Activated CD8-positive, alpha-beta memory T cell treated with anti-CD3 and anti-CD28 coated beads, Interleukin-2, amount 50 U/mL, for 48 hours (primary cell): ENCODE measurements at places on chromosomes 1 and 21.

DNA sequence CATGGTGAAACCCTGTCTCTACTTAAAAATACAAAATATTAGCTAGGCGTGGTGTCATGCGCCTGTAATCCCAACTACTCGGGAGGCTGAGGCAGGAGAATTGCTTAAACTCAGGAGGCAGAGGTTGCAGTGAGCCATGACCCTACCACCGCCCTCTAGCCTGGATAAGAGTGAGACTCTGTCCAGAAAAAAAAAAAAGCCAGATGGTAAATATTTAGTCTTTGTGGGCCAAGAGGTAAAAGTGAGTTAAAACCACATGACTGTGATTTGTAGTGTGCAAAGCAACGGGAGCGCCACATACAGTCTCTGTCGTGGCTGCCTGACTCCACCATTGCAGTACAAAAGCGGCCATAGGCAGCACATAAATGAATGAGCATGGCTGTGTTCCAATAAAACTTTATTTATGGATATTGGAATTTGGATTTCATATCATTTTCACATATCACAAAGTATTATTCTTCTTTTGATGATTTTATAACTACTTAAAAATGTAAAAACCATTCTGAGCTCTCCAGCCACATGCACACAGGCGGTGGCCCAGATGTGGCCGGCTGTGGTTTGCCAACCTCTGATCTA lies 51.8 kb upstream of the CASZ1 start:
- no peak for DNase-seq

DNA sequence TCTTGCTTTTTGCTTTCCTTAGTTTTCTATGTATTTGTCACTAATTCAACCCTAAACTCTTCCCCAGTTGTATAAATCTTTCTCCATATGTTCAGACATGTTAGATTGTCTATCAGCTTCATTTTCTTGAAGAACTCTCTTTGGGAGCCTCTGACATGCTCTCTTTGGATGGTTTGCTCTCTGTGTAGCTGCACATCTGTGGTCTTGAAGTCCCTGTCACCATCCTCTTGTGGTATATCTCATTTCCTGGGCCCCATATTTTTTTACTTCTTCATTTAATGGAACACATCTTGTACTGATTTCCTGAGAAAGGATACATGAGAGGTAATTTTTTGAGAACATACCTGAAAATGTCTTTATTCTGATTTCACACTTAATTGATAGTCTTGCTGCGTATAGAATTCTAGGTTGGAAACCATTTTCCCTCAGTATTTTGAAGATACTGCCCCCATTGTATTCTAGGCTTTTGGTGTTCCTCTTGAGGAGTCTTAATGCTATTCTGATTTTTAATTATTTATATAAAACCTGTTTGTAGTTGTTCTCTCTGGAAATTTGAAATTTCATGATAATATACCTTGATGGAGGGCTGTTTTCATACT lies 72.6 kb downstream of the ST3GAL3 start:
- DNase-seq: no peak

- DNase-seq: no peak
These were observed 7.1 kb upstream of the MATN1 start for GRCh38 chr1:30730346-30731108.

- no peak for DNase-seq
These were observed 535.4 kb downstream of the KIF26B start for GRCh38 chr1:245690156-245690690.

DNA sequence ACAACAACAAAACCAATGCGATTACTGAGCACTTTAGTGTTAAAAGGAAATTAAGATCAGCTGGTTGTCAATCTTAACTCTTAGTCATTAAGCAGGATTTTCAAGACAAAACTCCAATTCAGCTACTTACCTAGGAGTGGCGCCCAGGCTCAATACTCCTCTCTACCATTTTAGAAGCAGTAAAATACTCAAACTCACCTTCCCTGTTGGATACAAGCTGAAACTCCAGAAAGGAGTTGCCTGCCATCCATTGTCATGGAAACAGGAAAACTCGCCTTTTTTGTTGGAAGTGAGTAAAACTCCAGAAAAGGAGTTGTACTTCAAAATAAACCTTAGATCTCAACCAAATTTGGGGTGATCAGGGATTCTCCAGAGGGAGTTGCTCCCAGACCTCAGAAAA lies 127.0 kb upstream of the F3 start:
- no peak for DNase-seq

DNA sequence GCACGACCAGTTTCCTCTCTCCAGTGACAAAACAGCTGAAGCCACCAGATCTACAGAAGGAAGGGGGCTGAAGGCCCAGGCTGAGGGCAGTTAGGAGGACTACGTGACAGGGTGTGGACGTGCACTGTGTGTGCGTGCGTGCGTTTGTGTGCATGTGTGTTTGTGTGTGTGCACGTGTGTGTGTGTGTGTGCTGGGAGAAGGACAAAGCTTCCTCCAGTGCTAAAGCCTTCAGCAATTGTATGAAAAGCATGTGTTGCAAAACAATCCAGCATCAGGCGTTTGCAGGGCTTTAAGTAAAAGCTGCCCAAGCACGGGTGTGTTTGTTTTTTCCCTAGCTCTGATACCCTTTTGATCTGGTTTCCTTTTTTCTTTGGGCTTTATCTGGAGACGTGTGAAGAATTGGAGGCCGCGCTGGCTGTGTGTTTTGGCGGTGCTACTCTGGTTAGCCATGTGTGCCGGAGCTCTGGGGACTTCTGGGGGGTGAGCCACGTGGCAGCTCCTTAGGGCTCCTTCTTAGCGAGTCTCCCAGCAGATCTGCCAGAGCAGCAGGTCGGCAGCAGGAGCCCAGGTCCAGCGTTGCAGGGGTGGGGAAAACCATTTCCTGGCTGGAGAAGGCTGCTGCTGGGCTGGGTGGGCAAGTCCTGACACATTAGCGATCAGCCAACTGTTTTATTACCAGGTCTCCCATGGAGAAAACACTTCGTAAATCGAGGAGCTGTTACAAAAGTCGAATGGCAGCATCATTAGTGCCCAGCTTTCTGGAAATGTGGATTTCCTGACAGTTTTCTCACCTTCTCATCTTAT lies 73.4 kb downstream of the UCK2 start:
- no peak for DNase-seq

DNA sequence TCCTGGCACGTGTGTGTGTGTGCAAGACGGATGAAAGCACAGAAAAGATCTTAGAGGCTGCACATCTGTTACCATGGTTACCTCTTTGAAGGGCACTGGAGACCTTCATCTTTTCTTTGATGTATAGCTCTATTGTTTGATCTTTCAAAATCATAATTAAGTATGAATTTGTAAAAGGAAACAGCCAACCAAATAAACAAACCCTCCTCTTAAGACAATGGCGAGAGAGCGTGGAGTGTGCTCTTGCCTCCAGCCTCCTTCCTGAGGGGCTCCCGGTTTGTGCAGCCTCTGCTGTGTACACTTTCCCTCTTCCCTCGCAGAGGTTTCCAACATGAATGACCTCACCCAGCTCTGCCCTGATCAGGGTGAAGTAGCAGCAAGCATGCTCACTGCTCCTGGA lies 27.9 kb downstream of the CACNA1S start:
- no peak for DNase-seq

DNA sequence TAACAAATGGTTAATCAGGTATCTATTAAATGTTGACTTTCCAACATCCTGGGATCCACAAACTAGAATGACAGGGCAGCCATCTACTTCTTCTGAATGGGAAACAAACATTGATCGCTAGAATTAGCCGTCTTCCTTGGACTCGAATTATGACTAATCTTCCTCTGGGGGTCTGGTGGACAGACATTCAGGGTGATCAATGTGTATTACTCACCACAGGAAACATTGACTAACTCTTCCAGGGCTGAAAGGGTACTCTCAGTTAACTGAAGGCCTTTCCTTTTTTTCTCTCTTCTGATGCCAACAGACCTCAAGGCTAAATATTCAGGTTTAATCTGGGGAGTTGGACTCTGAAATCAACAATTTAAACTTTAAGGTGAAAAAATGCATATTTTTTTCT lies 9.5 kb downstream of the NOL9 start:
- DNase-seq: no peak

- DNase-seq: no peak
These were observed 18.3 kb downstream of the RCSD1 start for GRCh38 chr1:167648252-167648849.

DNA sequence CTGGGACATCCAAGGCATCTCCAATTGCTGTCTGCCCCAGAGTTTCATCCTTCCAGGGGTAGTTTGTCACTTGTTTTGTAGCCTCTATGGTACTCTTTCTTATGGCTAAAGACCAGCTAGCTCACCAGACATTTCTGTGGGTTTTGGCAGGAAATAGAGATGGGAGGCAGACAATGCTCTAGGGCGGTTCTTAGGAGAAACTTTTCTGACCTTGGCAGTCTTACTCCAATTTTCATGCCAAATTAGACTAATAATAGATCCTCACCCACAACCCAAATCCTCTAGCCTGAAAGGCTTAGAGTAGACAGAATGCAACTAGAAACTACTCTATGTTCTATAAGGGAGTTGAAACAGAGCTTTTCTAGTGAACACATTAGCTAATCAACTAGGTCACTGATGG lies 69.8 kb downstream of the LRIG2 start:
- DNase-seq: no peak

DNA sequence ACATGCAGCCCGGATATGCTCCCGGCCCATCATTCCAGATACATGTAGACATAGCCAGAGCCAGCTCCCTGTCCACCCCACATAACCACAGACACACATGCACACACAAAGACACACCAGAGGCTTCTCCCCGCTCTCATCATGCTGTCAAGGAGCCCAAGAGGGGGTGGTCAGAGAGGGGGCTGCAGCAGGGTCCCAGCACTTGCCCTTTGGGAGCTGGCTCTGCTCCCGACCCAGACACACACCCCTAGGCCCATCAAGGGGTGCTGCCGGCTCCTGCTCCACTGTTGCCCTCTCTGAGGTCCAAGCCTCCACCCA lies 2.6 kb downstream of the PTAFR start:
- DNase-seq: no peak

GRCh38 chr1:7229186-7229585 lies 443.9 kb downstream of the CAMTA1 start:
- no peak for DNase-seq

DNA sequence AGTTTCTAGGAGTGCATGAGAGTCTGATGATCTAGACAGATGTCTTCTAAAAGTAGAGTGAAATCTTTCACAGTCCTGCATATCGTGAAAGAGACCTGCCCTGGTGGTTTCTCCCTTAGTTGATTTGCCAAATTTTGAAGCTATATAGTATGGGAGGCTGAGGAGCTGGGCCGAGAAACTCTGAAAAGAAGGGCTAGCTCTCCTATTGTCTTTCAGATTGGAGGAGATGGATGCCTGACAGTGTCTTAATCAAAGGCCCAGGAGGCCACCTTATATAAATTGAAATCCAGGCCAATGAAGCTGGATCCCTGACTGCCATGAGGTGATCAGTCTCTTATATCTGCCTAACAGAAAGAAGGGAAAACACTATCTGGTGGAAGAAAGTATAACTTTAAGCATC lies 18.4 kb upstream of the CD84 start:
- DNase-seq: no peak

GRCh38 chr1:12756768-12757413 lies 10.9 kb downstream of the CFAP107 start:
- no peak for DNase-seq

GRCh38 chr21:37593015-37593414 lies 226.4 kb downstream of the DYRK1A start:
- DNase-seq: no peak

DNA sequence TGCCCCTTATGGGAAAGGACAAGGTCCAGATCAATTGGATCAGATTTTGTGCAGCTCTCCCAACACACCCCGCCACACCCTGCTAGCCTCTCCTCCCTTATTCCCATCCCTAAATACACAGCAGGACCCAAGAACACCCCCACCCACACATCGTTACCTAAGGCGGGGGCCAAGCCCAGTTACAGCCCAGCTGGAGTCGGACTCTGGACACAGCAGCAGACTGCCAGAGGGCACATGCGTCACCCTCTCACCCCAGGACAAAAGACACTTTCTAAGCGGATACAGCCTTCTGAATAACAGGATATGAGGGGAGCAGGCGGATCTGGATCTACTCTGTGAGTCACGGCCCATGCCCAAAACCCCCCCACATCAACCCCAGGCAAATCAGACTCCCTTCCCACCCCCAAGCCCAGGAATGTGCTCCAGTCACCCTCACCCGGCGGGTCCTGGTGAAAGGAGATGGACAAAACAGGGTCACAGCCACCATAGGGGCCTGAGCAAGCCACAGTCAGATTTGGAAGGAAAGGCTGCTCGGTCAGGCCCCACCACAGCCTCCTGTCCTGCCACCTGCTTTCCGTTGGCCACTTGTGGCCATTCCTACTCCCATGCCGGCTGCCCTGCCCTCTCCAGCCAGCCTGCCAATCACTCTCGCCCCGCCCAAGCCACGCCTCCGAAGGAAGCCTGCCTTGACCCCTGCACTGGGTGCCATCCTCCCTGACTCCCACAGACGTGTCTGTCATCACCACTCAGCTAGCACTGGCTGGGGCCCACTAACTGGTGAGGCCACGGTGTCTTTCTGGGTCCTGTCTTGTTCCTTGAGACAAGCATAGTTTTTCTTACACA lies 4.0 kb downstream of the S100A16 start:
- no peak for DNase-seq

- DNase-seq: no peak
These were observed 116.2 kb downstream of the KCNJ6 start for GRCh38 chr21:37800057-37800455.

GRCh38 chr1:165988275-165988674 lies 160.9 kb downstream of the UCK2 start:
- DNase-seq: no peak

DNA sequence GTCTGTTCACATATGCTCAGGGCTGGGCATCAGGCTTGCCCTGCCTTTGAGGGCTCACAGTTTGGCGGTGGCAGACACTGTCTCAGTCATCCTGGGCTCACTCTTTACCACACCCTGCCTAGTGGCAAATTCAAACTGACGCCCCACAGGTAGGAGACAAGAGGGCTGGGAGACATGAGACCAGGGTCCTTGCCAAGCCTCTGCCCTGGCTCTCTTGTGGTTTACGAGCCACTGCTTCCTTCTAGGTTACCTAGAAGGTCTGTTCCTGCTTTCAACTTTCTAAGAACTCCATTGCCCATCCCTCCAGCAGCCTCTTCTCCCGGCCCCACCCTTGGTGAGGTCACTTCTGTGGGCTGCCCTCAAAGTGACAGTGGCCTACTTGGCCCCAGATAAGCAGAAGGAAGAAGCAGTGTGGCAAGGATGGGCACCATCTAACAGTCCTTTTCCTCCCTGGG lies 10.5 kb downstream of the KIF21B start:
- no peak for DNase-seq

- DNase-seq: no peak
These were observed 482.1 kb downstream of the RWDD3 start for GRCh38 chr1:95716097-95716496.

- DNase-seq: no peak
These were observed 66.2 kb upstream of the HMCN1 start for GRCh38 chr1:185668013-185668412.
